ENCODE measurements at places on chromosomes 11 and 22.
A peak's percentile ranks its signal among the peaks of the same experiment; 100 is the strongest.

DNA sequence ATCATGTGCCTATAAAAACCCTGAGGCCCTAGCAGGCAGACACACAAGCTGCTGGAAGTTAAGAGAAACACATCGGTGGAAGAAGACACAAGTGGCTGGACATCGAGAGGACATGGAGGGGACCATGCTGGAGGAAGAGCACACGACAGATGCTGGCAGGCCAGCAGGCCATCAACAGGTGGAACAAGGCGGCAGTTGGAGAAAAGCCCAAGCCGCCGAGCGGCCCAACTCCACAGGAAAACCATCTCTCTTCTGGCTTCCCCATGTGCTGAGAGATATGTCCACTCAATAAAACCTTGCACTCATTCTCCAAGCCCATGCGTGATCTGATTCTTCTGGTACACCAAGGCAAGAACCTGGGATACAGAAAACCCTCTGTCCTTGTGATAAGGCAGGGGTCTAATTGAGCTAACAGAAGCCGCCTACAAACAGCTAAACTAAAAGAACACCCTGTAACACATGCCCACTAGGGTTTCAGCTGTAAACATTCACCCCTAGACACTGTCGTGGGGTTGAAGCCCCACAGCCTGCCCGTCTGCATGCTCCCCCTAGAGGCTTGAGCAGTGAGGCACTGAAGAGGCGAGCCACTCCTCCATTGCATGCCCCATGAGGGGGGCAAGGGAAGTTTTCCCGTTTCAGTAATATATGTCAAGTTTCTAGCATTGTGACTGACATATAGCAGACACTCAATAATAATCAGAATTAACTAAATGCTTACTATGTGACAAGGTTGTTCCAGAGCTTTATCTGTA lies 39.0 kb upstream of the MMP20 start:
- no peak for DNase-seq

GRCh38 chr11:10856689-10857458 lies 979 bp downstream of the ZBED5 start:
- DNase-seq, result peak; percentile 42

DNA sequence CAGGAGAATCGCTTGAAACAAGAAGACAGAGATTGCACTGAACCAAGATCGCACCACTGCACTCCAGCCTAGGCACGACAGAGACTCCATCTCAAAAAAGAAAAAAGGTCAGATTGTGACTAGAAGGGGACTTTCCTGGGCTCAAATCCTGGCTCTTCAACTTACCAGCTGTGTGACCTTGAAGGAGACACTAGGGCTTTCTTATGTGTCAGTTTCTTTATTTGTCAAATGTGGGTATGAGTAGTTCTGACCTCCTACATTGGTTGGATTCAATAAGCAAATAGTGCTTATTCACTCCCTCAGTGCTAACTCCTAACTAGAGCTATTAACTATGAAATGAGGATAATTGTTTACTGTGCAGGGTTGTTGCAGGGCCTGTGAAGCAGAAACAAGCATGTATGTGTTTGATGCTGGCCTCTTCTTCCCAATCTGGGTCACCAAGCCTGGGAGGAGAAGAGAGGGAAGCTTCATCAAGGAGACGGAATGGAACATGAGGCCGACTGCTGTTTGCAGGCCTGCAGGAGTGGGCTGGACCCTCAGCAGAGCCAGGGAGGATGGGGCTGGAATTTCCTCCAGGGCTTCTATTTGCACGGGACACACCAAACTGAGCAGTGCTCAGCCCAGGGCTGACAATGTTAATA lies 22.5 kb downstream of the RHOD start:
- DNase-seq, result no peak

DNA sequence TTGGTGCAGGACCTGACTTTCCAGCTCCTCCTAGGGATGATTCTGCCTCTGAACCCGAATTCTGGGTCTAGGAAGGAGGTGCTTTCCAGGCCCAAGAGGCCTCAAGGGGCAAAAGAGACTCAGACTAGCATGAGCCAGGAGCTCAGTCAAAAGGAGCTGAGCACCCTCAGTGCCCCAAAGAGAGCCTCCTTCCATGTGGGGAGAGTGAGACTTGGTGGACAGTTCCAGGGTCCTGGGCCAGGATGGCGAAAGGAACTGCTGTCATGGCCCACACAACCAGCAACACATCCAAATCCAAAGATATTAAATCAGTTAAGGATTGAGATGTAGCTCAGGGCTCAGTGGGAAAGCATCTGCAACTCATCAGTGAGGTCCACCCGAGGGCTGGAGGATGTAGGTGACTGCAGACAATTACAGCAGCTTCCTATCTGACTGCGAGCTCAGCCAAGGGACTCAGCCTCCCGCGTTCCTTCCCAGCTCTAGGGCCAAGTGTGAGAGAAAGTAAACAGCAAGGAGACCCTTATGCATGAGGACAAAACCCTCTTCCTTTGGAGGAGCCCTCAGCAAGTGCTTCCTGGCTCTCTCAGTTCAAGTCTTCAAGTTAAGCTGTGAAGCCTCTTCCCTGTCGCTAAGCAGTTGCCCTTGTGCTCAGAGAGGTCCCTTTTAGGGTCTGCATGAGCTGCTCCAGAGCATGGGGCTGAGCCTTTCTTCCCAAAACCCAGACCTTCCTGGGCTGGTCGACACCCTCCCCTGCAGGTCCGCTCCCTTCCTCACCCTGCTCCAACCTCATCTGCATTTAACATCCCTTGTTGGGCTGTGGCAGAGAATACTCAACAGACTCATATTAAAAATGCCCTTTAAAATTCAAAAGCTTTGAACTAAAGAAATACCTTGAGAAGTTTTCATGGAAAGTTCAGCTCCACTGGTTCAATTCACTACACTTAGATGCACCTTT lies 35.8 kb downstream of the C11orf58 start:
- DNase-seq, result no peak

GRCh38 chr11:96257972-96258934 lies 84.7 kb downstream of the MAML2 start:
- no peak for DNase-seq

- DNase-seq, result no peak
Observed at GRCh38 chr22:36761553-36762240, 14.2 kb downstream of the IFT27 start.

- DNase-seq, result no peak
Observed at GRCh38 chr22:46008836-46009596, 32.1 kb upstream of the WNT7B start.

DNA sequence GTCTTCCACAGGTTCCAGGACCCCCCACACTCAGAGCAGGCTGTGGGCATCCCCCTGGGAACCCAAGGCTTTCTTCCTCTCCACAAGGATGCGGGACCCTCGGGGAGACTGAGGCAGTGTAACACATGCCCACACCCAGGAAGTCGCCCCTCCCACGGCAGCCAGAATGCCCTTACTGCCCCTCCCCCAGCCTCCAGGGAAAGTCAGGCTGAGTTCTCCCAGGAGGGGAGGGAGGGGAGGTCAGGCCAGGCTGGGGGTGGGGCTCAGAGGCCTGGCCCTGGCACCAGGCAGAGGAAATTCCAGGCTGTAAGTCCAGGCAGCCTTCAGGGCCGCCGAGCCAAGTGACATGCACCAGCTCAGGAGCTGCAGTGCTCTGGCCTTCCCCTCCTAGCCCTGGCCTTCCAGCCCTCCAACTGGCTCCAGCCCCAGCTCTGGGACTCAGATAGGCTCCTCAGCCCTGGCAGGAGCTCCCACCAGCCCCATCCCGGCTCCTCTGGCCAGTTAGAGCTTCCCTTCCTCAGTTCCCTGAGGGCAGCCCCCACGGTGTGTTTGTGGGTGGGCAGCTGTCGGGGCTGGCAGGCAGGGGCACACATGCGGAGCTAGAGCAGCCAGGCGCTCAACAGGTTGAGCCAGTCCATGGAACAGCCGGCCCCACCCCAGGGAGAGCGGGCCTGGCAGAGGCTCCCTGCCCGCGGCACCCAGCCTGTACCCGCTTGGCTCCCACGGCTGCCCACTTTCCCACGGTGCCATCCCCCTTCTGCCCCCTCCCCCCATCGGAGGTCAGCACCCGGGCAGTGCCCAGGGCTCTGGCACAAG lies 3.6 kb downstream of the BCL9L start:
- peak; percentile 58 for DNase-seq

GRCh38 chr11:89347071-89347470 lies 144.1 kb downstream of the NOX4 start:
- no peak for DNase-seq

GRCh38 chr11:124804884-124805283 lies 4.7 kb upstream of the MSANTD2 start:
- DNase-seq, result no peak

- no peak for DNase-seq
Observed at GRCh38 chr11:32911413-32911812, 18.8 kb downstream of the QSER1 start.

DNA sequence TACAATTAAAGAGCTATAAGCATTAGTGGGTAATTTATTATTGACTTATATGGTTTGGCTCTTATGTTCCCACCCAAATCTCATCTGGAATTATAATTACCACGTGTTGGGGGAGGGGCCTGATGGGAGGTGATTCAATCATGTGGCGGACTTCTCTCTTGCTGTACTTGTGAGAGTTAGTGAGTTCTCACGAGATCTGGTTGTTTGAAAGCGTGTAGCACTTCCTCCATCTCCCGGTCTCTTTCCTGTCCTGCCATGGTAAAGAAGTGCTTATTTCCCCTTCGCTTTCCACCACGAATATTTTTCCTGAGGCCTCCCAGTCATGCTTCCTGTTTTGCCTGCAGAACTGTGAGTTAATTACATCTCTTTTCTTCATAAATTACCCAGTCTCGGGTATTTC lies 28.1 kb upstream of the CHORDC1 start:
- no peak for DNase-seq

- no peak for DNase-seq
Observed at GRCh38 chr22:40196628-40197360, 19.1 kb downstream of the TNRC6B start.

- no peak for DNase-seq
Observed at GRCh38 chr11:117814204-117814765, 10.3 kb downstream of the FXYD2 start.

DNA sequence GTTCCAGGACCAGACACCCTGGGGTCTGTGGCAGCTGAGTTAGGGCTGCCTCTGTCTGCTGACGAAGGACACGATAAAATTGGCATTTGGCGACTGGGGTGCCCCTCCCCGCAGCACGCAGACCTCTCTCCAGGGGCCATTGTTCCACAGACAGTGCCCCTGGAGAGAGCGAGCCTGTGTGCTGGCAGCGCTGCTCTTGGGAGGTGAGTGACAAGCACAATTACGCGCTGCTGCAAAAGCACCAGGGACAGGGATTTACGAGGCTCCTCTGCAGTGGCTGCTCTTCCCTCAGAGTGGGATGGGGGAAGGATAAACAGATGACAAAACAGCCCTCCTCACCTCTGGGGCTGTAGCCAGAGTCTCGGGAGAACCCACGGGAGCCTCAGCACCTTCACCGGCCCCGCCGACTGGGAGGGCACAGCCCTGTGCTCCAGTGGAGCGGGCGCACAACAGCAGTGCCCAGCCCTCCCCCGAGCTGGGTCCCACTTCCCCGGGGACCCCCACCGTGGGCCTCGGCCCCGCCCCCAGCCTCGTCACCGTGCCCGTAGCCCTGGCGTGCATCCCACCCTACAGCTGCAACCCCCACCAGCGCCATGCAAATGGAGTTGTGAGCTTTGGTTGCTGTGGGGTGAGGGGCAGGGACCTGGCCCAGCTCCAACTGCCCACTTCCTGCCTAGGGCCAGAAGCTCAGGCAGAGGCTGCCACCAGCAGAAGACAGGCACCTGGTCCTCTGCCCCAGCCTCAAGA lies 19.6 kb downstream of the CHID1 start:
- no peak for DNase-seq

GRCh38 chr11:66509131-66509561 lies 1.3 kb upstream of the BBS1 start:
- no peak for DNase-seq

- no peak for DNase-seq
Observed at GRCh38 chr11:87604350-87604749, 566.6 kb downstream of the TMEM135 start.

DNA sequence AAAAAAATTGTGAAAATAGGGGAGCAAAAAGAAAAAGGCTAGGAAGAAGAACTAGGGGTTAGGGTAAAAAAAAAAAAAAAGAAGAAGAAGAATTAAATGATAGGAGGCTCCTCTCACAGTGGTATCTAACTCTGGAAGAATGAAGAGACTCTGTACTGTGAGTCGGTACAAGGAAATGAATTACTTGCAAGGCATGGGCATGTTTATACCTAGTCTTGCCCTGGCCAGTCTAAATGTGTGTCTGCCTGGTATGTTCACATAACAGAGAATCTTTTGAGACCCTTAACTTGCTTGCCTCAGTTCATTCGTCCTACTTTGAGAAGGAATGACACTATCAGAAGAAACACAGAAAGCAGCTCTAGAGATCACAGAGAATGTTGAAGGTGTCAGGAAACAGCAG lies 159.6 kb downstream of the SWAP70 start:
- no peak for DNase-seq

DNA sequence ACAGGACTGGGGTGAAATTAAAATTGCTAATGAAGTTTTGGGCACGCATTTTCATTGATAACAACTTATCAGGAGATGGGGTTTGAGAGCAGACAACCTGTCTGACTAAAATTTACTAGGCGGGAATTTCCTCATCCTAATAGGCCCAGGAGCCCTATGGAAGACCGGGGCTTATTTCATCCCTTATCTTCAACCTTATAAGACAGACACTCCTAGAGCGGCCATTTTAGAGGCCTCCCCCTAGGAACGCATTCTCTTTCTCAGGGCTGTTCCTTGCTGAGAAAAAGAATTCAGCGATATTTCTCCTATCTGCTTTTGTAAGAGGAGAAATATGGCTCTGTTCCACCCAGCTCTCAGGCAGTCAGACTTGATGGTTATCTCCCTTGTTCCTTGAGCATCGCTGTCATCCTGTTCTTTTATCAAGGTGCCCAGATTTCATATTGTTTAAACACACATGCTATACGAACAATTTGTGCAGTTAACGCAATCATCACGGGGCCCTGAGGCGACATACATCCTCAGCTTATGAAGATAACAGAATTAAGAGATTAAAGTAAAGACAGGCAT lies 39.3 kb upstream of the ZC3H12C start:
- no peak for DNase-seq

GRCh38 chr11:125102025-125102424 lies 9.4 kb downstream of the TMEM218 start:
- no peak for DNase-seq

- DNase-seq, result no peak
Observed at GRCh38 chr11:68441466-68442230, 18.9 kb upstream of the PPP6R3 start.

GRCh38 chr11:126711977-126712625 lies 288.5 kb downstream of the KIRREL3 start:
- no peak for DNase-seq

DNA sequence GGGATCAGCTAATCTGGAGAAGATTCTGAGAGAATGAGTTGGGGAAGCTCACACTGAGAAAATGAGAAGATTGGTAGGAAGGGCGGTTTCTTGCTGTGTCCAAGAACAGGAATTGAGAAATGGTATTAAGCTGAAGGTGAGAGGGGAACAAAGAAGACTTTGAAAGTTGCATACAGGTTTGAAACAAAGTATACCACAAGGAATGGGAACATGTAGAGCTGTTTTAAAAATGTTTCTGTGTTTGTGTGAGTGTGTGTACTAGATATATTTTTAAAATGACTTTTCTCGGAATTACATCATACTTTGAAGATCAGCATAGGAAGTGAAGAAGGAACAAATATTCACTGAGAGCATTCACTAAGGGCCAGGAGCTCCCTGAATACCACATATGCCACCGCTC lies 24.4 kb upstream of the IZUMO1R start:
- no peak for DNase-seq
